Stimulated activated CD8-positive, alpha-beta memory T cell treated with anti-CD3 and anti-CD28 coated beads, Interleukin-2, amount 100 ng/mL, for 48 hours (primary cell): ENCODE measurements at places on chromosomes 2 and 18.

- DNase-seq: no peak
Measured at GRCh38 chr2:145007093-145007959, 487.4 kb upstream of the ZEB2 start.

DNA sequence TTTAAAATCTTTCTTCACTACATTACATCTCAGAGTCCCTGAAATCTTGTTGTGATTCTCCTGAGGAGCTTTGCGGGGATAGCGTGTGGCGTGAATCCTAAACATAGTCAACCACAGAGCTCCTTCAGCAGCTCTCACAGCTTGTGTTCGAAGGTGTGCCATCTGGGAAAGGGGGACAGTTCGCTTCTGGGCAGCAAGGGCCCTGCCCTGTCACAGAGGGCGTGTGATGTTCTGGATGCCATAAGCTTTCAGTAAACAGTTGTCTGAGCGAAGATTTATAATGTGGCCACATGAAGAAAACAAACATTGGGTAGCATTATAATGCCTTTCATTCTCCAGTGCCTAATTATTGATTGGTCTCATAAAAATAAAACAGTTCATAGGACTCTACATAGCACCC is 172.5 kb downstream of the MYO1B start:
- no peak for DNase-seq

DNA sequence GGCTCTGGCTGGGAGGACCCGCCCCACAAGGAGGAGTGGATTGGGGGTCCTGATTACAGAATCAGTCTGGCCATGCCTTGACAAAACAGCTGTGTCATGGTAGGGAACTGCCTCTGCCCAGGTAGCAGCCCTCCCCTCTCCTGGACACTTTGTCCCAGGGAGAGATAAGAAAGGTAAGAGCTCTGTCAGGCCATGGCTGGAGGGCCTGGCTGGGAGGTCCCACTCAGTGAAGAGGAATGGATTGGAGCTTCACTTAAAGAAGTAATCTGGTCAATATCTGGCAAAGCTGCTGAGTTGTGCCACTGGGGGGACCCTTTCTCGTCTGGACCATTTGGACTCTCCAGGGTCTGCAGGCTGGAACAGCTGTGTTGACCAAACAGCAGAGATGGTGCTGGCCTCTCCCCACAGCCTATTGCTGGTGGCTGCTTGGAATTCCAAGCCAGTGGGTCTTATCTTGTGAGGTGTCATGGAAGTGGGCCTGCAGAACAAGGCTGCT is 75.4 kb downstream of the EPC2 start:
- DNase-seq: no peak

GRCh38 chr2:205837663-205838062 is 155.4 kb downstream of the NRP2 start:
- no peak for DNase-seq

DNA sequence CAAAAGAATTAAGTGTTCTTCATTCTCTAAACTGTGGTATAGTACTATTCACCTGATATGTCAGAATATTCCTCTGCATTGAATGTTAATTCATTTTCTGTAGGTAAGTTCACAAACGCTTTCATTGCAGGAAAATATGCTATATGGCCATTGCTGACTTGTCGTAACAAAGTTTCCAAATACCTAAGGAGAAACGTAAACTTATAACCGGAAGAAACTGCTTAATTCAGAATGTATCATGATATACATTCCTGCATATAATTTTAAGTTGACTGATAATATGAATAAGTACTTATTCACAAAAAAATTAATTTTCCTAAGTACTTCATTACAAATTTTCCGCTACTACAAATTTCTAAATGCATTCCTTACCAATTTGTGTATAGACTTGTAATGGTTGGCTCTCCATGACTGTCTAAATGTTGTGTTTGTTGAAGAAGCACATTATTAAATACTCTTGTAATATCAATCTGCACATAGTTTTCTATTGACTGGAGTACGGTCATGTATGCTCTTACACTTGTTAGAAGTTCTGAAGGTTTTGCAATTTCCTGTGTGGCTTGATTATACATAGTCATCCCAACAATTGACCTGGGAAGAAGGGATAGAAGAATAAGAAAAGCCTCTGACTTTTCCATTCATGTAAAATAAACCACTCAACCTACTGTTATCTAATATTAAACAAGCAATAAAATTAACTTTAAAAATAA is 85.4 kb downstream of the NCKAP1 start:
- no peak for DNase-seq

DNA sequence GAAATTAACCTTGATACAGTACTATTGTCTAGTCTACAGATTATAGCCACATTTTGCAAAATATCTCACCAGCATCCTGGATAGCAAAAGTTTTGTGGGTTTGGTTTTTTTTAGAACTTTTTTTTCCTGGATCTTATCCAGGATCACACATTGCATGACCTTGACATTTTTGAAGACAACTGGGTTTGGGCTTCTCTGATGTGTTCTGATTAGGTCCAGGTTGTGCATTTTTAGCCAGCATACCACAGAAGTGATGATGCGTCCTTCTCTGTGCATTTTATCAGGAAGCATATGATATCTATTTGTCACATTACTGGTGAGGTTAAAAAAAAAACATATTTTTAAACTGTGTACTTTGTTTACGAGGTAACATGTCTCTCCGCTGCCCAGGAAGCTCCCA is 221.0 kb upstream of the OSR1 start:
- no peak for DNase-seq

GRCh38 chr2:45311559-45311958 is 299.5 kb downstream of the SRBD1 start:
- DNase-seq: no peak

DNA sequence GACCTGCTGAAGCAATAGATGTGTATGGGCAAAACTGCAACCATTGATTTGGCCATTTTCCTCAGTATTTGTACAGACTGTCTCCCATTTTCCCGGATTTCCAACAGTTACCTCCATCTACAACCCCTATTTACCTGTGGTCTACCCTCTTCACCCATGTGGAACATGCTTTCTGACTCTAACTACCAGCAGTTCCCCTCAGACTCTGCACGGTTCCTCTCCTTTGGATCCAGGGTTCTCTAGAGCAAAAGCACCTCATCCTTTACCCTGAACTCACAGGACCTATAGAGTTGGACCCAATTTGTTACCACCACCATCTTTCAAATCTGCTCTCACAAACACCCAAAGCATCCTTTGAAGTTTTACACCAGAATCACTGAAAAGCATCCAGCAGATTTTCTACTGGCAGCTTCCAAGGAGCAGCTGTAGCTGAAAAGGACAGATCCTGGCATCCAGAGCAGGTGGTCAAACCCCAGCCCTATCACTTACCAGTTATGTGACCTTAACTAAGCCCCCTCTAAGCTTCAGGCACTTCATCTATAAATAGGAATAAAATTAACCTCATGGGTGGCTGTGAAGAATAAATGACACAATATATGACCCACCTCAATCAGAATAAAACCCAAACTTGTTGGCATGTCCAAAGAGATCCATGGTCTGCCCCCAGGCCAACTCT is 15.3 kb downstream of the CYTIP start:
- DNase-seq: no peak

- DNase-seq: no peak
Measured at GRCh38 chr2:68970566-68971265, 3.7 kb upstream of the GKN1 start.

- no peak for DNase-seq
Measured at GRCh38 chr18:63192885-63193349, 126.7 kb downstream of the BCL2 start.

- no peak for DNase-seq
Measured at GRCh38 chr18:48134609-48135008, 204.2 kb upstream of the SMAD2 start.

- no peak for DNase-seq
Measured at GRCh38 chr2:1873343-1873742, 129.0 kb upstream of the PXDN start.

- DNase-seq: no peak
Measured at GRCh38 chr2:144504218-144504641, 15.7 kb downstream of the ZEB2 start.

DNA sequence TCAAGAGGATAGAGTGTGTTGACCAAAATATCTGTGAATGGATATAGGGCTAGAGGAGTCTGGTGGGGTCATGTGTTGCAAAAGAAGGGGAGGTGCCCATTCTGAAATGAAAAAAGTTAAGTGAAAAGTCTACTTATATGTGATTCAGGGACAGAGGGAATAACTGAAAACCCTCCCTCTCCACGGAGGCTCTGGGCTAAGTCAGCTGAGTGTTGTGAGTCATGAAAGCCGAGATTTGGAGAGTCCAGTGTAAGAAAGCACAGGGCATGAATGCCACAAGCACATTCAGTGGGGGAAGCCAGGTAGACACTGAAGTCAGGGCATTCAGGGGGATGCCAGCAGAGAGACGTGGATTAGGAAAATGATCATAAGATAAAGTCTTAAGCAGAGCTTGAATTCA is 871.9 kb downstream of the TSN start:
- DNase-seq: no peak

GRCh38 chr2:34652636-34653035 is 1053.5 kb upstream of the FAM98A start:
- no peak for DNase-seq

GRCh38 chr18:21057112-21057511 is 54.5 kb downstream of the ROCK1 start:
- DNase-seq: no peak

GRCh38 chr2:140586379-140586778 is 1544.4 kb downstream of the LRP1B start:
- DNase-seq: no peak

GRCh38 chr2:159375241-159375640 is 88.7 kb upstream of the WDSUB1 start:
- DNase-seq: no peak

DNA sequence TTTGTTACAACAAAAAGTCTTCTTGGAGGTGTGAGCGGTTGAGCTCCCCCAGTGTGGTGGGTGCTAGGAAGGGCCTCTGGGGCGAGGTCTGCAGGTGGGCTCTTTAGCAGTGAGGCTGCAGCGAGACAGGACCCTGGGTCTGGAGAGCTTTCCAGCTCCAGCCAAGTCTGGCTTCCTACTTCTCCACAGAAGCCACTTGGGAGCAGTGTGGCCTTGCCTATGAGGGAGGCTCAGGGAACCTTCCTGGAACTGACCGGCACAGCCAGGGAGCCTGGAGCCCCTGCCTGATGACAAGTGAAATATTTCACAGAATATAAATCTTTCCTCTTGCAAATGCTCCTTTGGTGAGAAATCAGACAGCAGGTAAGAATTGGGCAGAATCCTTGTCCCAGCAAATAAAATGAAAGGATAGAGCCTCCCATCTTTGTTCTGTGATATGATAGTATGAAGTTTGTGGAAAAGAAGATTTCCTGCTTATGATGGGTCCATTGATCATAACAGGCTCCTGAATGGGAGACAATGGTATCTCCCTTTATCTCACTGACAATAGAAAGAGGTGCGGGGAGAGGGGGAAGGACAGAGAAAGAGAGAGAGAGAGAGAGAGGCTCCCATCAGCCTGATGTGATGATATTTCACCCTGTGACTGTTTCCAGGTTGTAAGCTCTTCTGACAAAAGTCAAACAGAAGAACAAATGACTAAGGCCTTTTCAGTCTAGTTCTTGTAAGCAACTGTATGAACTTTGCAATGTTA is 289.8 kb upstream of the SPRED2 start:
- DNase-seq: no peak

DNA sequence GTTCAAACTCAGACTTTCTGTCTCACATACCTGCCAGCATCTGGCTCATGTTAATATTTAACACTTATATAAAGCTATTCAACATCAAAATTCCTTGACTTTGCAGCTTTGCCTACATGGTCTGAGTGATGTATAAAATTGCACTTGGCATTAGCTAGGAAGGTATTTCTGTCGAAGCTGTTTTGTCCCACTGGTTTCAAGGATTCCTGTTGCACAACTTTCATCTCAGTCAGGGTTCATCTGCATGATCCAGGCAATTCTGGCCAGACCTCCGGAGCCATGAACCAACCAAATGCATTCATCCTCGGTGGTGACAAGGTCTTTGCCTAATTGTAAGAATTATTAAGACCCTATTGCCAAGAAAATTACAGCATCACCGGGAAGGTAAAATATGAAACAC is 185.4 kb downstream of the ZEB2 start:
- no peak for DNase-seq

DNA sequence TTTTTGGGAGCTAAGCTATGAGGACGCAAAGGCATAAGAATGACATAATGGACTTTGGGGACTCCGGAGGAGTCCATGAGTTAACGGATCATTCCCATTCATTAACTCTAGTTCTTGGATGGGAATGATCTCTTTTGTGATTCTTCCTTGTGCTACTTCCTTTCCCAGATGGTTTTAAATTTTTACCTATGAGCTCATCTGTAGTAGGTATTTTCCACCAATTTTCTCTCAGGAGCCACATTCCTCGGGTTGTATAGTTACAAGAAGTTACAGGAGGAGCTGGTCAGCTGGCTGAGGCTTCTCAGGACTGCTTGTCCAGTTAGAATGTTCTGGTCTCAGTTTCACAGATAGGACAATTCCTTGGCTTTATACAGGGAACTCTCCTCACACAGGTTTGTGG is 42.9 kb upstream of the LPIN2 start:
- DNase-seq: no peak

GRCh38 chr2:43041173-43041591 is 185.2 kb downstream of the ZFP36L2 start:
- DNase-seq: no peak
